ENCODE measurements at places on chromosomes 12 and 14.

DNA sequence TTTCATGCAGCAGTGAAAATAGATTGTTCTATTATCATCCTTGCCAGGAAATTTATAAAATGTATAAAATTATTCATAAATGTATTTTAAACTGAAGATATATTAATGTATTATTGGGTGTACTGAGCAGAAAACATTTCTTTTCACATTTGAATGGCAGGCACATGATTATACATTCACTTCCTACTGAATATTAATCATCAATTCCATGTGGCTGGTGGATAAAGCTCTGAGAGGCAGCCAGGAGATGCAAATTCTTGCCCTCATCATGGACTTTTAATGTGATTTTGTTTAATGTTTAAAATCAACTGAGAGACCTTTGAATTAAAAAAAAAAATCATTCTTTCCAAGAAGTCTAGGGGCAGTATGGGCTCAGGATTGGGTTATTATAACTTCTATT, 40.8 kb downstream of the ANO6 start:
- no peak for DNase-seq

- DNase-seq = no peak
These were observed 174.0 kb downstream of the ASCL4 start for GRCh38 chr12:107948391-107948945.

DNA sequence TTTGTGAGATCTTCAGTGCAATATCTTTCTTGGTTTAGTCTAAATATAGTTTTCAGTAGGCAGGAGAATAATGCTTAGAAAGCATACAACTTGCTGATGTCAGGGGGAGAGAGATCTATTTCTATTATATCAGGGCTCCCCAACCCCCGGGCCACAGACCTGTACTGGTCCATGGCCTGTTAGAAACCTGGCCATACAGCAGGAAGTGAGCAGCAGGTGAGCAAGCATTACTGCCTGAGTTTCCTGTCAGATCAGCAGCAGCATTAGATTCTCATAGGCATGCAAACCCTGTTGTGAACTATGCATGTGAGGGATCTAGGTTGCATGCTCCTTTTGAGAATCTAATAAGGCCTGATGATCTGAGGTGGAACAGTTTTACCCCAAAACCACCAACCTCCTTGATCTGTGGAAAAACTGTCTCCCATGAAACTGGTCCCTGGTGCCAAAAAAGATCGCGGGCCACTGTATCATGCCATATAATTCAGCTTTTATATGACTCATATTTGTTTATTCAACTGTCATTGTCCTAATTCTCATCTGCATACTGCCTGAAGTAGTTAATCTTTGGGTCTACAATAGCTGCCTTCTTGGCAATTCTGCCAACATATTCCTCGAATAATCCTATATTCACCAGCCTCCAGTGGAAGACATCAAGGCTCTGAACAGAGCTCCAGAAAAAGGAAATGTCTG, 163.6 kb upstream of the DYRK2 start:
- no peak for DNase-seq

DNA sequence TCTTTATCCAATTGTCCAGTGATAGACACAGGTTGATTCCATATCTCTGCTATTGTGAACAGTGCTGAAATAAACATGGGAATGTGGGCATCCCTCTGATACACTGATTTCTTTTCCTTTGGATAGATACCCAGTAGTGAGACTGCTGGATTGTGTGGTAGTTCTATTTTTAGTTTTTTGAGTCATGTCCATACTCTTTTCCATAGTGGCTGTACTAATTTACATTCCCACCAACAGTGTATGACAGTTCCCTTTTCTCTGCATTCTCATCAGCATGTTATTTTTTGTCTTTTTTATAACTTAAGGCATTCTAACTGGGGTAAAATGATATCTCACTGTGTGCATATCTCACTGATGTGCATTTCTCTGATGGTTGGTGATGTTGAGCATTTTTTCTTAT, 24.8 kb upstream of the VASH1 start:
- no peak for DNase-seq

- DNase-seq = no peak
These were observed 423.7 kb downstream of the PRKD1 start for GRCh38 chr14:29503903-29504302.

DNA sequence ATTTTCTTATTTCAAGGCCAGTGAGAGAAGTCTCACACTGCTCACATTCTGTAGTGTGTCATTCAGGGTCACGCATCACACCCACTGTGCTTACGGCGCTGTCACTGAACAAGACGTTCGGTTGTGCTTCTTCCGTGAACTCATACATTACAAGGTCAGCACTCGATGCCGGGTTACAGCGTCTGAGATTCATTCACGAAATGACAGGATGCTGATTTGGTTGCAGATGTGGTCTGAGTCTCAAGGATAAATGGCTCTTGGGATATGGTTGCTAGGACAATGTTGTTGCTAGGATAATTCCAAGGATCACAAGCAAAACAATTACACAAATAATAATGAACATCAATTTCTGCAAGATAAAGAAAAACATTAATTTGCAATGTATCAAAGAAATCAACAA, 47.4 kb downstream of the STX2 start:
- DNase-seq = no peak

DNA sequence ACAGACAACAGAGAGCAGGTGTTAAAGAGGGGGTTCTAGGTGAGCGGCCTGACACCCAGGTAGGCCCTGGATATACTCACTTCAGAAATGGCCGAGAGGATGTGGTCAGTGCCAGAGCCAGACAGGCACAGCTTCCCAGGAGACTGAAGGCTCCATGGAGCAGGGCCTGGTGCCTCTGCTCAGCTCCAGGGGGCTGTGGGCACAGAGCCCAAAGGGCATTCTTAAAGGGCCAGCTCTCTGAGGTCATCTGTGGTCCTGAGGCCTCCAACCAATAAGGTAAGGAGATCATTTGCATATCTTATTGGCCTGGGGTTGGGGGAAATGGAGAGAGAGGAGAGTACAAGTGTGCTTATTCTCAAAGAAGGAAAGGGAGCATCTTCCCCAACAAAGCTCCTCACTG, 9.7 kb upstream of the PCK2 start:
- DNase-seq = no peak

DNA sequence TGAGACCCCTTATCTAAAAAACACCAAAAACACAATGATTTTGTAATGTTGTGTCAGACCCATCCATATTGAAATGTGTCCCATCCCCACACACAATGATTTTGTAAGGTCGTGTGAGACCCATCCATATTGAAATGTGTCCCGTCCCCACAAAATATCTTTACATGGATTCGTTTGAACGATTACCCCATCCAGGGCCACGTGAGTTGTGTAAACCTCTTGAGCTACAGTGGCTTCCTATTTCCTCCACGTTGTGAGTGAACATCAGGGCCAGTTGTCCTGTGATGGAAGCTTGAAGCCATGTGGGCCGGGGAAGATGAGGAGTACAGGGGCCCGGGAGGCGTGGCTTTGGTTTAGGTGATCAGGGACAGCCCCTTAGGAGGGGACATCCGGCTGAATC, 27.0 kb upstream of the ULK1 start:
- no peak for DNase-seq

All from NCI-H1694 treated with DMSO at 0.1 percent for 48 hours (cell line).